ENCODE measurements at places on chromosomes 7 and 10. TPM values are rescaled to one million over a fixed set of nuclear protein-coding genes. Genes with fewer than 3 reads are reported as not detected.

Gene AVPI1
- 2.3 TPM for total RNA-seq

Gene EVX1
- total RNA-seq = not detected

Gene HOXA10
- not detected for total RNA-seq

Gene SPDYE9
- not detected for total RNA-seq

Gene TAF5
- total RNA-seq = 11.4 TPM

Gene OR6B1
- not detected for total RNA-seq

- no peaks in the 10 kb centered on the region for H3K27me3 ChIP-seq
- no peaks in the 10 kb centered on the region for H3K36me3 ChIP-seq
- H3K4me3 ChIP-seq = no peak overlapping the region
These were observed 4.7 kb upstream of the H2AZ2 start for GRCh38 chr7:44852590-44852989.

- H3K4me3 ChIP-seq = no peak overlapping the region
- no peaks in the 10 kb centered on the region for H3K27me3 ChIP-seq
- H3K36me3 ChIP-seq = no peaks in the 10 kb centered on the region
- no peak overlapping the region for H3K27ac ChIP-seq
These were observed 104.3 kb downstream of the MTERF1 start for GRCh38 chr7:91776171-91776570.

- H3K36me3 ChIP-seq = no peaks in the 10 kb centered on the region
- H3K27me3 ChIP-seq = no peaks in the 10 kb centered on the region
These were observed 93.3 kb upstream of the MKX start for GRCh38 chr10:27838901-27839300.

- DNase-seq = no peak
- H3K36me3 ChIP-seq = no peaks in the 10 kb centered on the region
- no peaks in the 10 kb centered on the region for H3K4me1 ChIP-seq
These were observed 118.6 kb downstream of the MAGI2 start for GRCh38 chr7:79334841-79335240.

- no peak overlapping the region for H3K4me3 ChIP-seq
- H3K27ac ChIP-seq = no peak overlapping the region
- no peaks in the 10 kb centered on the region for H3K27me3 ChIP-seq
- H3K36me3 ChIP-seq = no peaks in the 10 kb centered on the region
- peaks cover 12% of the 10 kb centered on the region for H3K4me1 ChIP-seq
These were observed 6.2 kb downstream of the REEP3 start for GRCh38 chr10:63527401-63527800.

Measured in CD8-positive, alpha-beta memory T cell (primary cell).